Heart right ventricle (tissue), 16 donors: ENCODE measurements at places on chromosomes 12 and 14. TPM values are rescaled to one million over a fixed set of nuclear protein-coding genes. Genes with fewer than 3 reads are reported as not detected.

Gene MYO1H
- 0.55 TPM for total RNA-seq

- no peak for DNase-seq
These were observed 39.8 kb downstream of the GPR68 start for GRCh38 chr14:91204657-91205056.

DNA sequence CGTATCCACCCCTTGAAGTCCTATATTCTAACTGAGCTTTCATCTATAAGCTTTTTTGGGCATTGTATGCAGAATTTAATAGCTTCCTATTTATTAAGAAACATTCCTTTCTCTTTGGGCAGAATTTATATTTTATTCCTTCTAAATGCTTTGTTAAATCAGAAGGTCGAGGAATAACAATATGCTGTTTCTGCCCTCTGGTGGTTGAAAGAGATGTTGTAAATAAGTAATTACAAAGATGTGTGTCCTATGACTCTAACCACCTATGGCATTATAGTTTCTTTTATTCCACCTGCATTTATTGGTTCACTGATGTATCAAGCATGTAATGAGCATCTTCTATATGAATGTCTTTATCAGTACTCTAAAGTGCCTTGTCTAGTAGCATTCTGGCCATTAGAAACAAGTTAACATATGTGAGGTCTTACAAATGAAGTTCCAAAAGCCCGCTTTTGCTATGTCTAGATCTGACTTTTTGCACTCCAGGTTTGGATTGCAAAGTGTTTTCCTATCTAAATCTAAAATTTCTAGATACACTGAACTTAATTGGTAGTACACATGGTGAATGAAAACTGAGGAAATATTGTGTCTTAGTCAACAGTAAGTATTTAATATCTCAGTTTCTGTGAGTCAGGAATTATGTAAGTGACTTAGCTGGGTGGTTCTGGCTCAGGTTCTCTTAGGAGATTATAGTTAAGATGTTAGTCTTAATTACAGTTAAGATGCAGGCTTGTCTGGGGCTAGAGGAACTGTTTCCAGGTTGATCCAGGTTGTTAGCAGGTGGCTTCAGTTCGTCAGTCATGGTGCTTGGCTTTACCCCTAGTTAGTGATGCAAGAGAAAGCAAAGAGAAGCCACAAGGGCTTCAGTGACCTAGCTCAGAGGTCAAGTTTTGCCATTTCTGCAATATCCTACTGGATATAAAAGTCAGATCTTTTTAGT, 57.5 kb downstream of the PLEKHA5 start:
- DNase-seq, result no peak

- no peak for DNase-seq
These were observed 84.9 kb downstream of the ZFC3H1 start for GRCh38 chr12:71578694-71579258.

DNA sequence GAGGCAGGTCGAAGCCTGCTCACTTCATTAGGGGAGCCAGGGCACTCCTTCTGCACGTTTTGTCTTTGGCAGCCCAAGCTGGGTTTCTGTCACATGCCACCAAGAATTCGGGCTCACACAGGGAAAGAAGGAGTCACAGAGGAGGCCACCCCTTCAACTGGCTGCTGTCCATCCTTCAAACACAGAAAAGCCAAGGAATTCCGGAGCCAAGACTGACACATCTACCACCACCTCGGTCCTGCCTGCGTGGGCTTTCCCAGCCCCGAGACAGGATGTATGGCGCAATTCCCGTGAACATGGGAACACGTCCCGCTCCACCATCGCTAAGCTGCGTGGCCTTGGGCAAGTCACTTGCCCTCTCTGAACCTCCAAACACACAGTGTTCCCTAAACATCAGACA, 70.4 kb downstream of the NCOR2 start:
- no peak for DNase-seq

- DNase-seq, result no peak
These were observed 89.9 kb downstream of the MGST1 start for GRCh38 chr12:16437281-16437816.

Gene ANO2
- total RNA-seq, result 11.7 TPM

Gene TMCC3
- 4.3 TPM for total RNA-seq

GRCh38 chr14:60514741-60515491, 6.0 kb downstream of the SIX6 start:
- peak; percentile 14 for DNase-seq

DNA sequence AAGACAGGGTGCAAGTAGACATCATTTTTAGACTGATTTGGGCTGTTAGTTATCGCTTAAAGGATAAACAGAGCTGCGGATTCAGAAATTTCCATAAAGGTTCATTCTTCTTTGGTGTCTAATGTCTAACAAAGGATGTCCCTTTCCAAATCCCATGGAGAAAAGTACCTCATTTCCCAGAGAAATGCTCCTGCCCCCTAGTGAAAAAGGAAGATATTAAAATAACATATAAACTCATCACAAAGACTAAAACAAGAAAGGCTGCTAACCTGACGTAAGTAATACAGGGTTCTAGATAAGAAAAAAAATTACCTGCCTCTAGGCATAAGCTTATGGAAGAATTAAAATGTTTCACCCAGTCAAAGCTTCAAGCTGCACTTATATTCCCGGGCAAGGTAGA, 22.8 kb downstream of the ARMH4 start:
- DNase-seq, result no peak

DNA sequence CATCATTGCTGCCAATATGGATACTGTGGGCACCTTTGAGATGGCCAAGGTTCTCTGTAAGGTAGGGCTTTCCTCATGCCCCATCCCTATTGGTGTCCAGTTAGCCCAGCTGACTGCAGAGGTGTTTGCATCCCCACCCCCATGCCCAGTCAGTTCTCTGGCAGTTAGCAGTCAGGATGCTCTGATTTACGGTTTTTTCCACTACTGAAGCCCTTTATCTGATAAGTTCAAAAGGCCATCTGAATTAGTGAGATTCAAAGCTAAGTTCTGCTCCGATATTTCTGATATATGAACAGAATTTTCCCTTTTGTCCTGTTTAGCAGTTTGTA, 773 bp downstream of the GMPR2 start:
- no peak for DNase-seq

- no peak for DNase-seq
These were observed 125.8 kb downstream of the ARMH4 start for GRCh38 chr14:58026219-58026618.

- no peak for DNase-seq
These were observed 17.7 kb downstream of the MDM2 start for GRCh38 chr12:68825569-68826217.
